Activated CD4-positive, alpha-beta T cell treated with anti-CD3 and anti-CD28 coated beads for 4 hours (primary cell): ENCODE measurements at places on chromosomes 12 and 14.
A peak's percentile ranks its signal among the peaks of the same experiment; 100 is the strongest.

DNA sequence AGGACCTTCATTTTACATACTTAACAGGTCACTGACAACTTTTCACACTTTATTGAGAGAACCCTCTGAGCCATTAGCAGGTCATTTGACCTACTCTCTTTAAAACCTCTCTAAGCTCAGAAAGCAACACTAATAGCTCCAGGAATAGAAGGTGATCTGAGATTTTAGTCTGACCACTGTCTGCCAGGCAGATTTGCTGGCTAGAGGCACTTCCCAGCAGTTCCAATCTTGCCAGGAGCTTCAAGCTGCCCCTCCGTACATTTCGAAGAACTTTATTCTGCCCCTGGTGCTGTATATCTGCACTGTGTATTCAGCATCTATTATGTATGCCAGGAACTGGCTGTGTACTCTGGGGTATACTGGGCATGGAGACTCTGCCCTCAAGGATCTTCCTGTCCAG lies 56.3 kb downstream of the GPHB5 start:
- DNase-seq: no peak

GRCh38 chr14:102096569-102097188 lies 9.8 kb upstream of the HSP90AA1 start:
- DNase-seq: peak; percentile 81

GRCh38 chr14:54836231-54836630 lies 66.4 kb downstream of the GCH1 start:
- no peak for DNase-seq

GRCh38 chr12:6215932-6216494 lies 15.8 kb downstream of the CD9 start:
- no peak for DNase-seq

- no peak for DNase-seq
Measured at GRCh38 chr14:31703056-31703455, 141.9 kb downstream of the NUBPL start.

DNA sequence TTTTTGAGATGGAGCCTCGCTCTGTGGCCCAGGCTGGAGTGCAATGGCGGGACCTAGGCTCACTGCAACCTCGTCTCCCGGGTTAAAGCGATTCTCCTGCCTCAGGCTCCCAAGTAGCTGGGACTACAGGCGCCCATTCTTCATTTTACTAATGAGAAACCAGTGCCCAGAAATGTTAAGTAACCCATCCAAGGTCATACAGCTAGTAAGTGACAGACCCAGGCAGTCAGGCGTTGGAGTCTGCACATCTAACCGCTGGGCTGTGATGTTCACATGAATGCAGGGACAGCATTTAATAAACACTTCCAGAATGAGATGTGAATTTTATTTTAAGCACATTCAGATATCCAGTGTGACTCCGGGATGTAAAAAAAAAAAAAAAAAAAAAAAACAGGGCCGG lies 1.3 kb upstream of the TRIP11 start:
- DNase-seq: no peak

GRCh38 chr12:39441963-39442830 lies 723 bp downstream of the KIF21A start:
- DNase-seq: peak; percentile 52

GRCh38 chr12:62604373-62604772 lies 137.7 kb downstream of the MON2 start:
- no peak for DNase-seq

- DNase-seq: no peak
Measured at GRCh38 chr14:36874396-36875138, 212.9 kb downstream of the PAX9 start.

DNA sequence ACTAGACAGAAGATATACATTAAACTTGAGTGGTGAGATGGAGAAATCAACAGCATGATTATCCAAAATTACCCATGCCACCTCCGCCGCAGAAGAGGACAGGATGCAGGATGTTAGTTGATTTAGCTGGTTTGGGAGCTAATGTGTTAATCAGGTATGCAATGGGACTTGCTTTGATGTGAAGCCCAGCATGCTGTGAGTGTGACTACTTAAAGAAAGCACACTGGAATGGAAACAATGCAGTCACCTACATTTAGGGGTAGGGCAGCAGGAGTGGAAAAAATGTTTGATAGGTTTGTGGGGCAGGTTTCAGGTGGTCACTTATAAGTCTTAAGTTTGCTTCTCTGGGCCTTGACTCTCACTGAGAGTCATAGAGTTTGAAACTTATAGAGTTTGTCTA lies 170.0 kb upstream of the DAAM1 start:
- no peak for DNase-seq

DNA sequence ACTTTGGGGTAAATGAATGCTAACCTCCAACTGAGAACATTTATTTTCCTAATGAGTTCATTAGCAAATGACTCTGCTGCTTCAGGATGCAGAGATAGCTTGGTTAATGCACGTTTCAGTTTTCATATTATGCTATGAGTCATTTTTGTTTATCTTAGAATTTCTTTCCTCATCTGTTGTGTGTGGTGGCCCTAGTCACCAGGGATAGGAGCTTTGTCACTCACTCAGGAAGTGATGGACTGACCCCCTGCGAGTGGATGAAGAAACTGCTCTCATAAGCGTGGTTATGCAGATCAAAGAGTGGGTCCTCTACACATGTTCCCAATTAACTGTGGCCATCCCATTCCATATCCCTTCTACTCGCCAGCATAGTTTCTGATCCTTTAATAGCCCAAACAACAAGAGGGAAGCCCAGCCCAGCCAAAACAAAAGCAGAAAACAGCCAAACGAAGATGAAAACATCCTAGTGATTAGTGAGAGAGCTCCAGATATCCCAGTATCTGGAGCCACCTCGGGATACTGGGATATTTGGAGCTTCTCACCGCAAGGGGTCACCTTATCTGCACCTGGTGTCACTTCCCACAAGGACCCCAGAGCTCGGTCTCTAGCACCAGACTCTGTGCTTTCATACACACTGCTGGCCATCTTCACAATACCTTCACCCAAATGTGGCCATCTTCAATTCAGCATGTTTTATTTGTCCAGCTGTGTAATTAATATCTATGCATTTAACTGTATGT lies 8.6 kb downstream of the TC2N start:
- no peak for DNase-seq

GRCh38 chr14:90785471-90785870 lies 30.8 kb downstream of the TTC7B start:
- DNase-seq: no peak

GRCh38 chr14:21999402-21999801 lies 325.8 kb upstream of the OR4E1 start:
- DNase-seq: peak; percentile 22

- DNase-seq: no peak
Measured at GRCh38 chr14:100128688-100129087, 30.8 kb downstream of the DEGS2 start.

- no peak for DNase-seq
Measured at GRCh38 chr14:23376482-23377197, at the start of gene CMTM5. Gene CMTM5, plus strand, starts transcription at chr14:23377046. Its CDS starts 206 bp downstream, at chr14:23377252.

GRCh38 chr14:30808576-30808975 lies 65.8 kb upstream of the COCH start:
- no peak for DNase-seq

DNA sequence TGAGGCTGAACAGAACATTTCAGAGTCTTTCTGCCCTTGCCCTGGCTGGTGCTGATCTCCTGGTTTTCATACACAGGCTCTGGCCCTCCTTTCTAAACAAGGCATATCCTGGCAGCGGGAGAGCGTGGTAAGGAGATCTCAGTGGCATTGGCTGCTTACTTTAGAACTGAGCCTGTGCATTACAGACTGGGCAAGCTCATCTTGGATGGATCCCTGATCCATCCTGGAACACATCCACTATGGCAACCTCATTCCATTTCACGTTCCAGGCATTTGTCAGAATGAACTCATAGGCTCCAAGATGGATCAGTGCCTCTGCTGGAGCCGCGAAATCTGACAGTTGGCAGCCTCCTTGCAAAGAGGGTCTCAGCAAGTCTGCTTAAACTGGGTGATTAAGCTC lies 224.5 kb upstream of the PELI2 start:
- DNase-seq: no peak

DNA sequence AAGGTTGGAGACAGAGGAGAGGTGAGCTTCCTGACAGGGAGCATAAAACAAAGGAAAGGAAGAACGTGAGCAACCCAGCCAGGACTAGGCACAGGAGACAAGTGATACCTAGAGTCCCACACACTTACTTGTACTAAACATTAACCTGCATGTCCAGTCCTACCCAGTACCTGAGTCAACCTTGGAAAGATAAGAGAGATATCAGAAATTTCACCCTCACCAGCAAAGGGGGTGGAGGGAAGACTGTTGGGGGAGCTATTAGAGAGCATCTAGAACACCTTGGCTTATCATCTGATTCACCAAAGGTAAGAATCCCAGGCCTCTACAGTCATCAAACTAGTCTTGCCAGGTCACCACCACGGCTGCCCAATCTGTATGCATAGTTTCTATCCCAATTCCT lies 11.1 kb downstream of the KLHL33 start:
- no peak for DNase-seq

GRCh38 chr14:71165121-71166031 lies 258.1 kb downstream of the PCNX1 start:
- DNase-seq: no peak

DNA sequence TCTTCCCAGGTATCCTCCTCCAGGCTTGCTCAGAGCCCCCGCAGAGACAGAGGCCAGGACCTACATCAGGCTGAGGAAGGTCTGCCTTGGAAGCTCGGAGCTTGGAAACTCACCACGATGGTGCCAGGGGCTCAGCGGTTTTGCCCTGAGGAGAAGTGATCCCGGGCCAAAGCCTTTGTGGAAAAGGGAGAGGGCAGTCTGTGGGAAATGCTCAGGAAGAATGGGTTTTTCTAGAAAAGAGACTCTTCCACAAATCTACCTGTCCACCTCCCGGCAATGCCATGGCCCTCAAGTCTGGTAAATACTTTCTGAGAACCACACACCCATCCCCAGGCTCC lies 8.0 kb downstream of the KRT2 start:
- DNase-seq: no peak

DNA sequence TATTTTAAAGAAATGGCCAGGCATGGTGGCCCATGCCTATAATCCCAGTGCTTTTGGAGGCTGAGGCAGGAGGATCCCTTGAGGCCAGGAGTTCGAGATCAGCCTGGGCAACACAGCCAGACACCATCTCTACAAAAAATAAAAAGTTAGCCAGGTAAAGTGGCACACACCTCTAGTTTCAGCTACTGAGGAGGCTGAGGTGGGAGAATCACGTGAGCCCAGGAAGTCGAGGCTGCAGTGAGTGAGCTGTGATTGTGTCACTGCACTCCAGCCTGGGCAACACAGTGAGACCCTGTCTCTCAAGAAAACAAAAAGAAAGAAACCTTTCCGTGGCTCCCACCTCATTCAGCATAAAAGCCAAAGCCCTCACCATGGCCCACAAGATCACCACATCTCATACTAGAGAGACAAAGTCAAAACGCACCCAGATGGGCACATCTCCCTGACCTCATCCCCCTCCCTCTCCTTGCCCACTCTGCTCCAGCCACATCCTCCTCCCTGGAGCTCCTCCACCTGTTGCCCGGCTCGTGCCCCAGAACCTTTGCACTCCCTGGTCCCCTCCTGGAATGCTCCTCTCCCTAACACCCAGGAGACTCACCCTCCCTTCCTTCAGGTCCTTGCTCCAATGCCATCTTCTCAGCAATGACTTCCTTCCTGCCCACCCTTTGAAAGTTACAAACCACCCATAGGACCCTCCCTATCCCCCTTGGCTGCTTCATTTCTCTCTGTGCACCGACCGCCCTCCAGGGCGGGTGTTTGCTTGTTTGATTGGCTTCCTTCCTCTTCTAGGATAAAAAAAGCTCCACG lies 4.8 kb upstream of the SCARB1 start:
- DNase-seq: no peak

GRCh38 chr12:105092336-105092735 lies 8.1 kb upstream of the ALDH1L2 start:
- no peak for DNase-seq

DNA sequence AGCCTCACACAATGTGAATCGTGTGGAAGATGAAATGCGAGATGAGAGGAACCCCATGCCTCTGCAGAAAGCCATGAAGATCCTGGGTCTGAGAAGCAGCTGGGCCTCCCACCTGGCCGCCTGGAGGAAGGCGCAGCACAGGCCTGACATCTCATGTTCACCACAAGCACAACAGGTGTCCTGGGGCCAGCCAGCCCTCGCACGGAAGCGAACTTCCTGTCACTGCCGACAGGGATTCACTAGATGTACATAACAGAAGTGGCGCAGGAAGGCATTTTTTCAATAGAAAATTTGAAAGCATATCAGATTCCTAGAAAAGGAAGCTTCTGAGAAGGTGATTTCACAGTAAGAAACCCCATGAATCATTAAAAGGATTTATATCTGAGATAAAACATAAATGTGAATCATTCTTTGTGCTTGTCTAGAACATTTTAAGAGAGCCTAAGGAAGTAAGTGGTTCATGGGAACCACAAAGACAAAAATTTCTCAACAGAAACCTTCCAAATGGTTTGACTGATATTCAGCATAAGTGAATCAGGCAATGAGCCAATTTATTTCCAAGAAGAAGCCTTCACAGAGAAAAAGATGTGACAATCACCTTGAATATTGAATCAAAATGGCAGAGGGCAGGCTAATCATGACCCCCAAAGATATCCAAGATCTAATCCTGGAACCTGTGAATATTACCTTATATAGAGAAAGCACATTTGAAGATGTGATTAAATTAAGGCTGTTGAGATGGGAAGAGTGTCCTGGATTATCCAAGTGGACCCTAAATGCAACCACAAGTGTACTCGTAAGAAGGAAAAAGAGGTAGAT lies 311.9 kb downstream of the DUSP6 start:
- peak; percentile 80 for DNase-seq

GRCh38 chr14:89139404-89140247 lies 277.4 kb downstream of the FOXN3 start:
- DNase-seq: no peak

- no peak for DNase-seq
Measured at GRCh38 chr14:105682956-105683570, 156.7 kb downstream of the TMEM121 start.

DNA sequence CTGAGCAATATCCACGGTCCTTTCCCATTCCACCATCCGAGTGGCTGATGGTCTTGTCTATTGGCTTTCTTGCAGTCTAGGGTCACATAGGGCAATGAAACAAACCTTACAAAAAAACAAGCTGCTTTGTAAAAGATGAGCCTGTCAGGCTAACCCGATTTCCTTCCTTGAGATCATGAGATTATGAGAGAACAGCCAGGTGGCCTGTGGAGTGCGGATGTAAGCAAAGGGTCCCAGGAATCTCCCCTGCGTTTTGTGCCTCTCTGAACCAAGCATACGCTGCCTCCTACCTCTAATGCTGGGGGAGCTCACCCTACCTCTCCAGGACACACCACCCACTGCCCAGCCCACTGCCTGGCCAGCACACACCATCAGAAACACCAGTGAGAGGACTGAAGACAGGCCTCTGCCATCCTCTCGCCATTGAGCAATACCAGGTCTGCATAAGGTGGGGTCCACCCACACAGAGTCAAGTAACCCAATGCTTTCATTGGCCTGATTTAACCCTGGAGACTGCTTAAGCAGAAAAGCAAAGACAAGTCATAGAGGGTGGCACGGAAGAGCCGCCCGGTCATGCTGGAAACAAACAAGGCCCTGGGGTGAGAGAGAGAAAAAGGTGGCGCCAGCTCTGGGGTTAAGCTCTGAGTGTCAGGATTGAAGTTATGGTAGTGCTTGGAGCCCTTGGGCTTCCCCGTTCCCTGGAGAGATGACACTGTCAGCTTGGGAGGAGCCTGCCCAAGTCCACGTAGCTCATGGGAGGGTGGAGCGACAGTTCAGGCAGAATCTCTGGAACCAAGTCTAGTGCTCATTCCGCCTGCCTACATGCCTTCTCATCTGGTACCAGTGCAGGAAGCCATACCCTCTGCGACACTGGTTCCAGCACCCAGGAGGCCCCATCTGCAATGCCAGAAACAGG lies 46.6 kb downstream of the CALM1 start:
- no peak for DNase-seq
